AG04450 (cell line): ENCODE measurements at places on chromosomes 1 and 21.

DNA sequence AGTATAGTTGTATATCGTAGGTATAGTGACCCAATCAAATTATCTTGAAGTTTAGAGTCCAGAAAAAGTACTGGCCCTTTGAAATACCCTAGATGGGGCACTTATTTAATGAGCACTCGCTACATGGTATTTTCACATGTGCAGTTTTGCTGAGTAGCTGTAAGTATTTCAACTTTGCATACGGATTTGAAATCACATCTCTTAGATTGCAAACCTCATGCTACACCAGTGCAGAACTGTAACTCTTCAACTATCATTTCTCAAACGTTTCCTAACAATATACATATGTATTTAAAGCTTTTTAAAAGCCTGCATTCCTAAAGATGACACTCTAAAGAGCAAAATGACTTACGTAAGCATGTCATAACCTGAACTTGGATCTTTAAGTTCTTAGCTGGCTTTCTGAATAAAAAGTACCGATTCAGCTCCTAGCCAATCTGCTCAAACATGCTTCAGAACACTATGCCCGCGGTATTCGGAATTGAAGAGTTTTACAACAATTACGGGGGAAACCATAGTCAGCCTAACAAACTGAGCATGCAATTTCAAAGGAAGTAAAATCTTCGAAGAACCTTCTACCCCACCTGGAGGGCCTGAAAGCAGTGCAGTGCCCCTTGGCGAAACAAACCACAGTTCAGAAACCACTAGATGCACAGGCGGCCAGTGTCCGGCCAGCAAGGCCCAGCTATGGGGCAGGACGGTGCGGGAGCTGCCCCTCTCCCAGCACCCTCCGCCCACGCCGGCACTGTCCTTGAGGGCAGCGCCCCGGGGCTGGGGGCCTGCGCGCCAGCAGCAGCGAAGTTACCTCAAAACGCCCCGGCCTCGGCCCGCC is 863 bp downstream of the FH start:
- DNase-seq: no peak

- no peak for DNase-seq
Observed at GRCh38 chr1:178578541-178578940, 65.6 kb downstream of the TEX35 start.

DNA sequence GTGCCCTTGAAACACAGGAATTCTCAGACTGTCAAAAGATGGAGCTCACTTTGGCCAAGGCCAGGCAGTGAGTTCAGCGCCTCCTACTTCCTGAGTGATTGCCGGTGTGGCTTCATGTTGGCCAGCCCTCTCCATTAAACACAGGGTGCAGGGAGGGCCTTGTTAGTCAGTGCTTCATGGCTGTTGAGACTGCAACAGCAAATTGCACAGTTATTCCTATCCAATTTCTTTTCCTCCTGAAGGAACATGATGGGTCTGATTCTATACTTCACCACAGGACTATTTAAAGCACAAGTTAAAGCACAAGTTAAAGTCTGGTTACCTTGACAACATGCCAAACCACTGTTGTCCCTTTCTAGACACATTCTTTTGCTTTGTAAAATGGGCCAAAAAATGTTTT is 156.6 kb downstream of the SIPA1L2 start:
- no peak for DNase-seq

DNA sequence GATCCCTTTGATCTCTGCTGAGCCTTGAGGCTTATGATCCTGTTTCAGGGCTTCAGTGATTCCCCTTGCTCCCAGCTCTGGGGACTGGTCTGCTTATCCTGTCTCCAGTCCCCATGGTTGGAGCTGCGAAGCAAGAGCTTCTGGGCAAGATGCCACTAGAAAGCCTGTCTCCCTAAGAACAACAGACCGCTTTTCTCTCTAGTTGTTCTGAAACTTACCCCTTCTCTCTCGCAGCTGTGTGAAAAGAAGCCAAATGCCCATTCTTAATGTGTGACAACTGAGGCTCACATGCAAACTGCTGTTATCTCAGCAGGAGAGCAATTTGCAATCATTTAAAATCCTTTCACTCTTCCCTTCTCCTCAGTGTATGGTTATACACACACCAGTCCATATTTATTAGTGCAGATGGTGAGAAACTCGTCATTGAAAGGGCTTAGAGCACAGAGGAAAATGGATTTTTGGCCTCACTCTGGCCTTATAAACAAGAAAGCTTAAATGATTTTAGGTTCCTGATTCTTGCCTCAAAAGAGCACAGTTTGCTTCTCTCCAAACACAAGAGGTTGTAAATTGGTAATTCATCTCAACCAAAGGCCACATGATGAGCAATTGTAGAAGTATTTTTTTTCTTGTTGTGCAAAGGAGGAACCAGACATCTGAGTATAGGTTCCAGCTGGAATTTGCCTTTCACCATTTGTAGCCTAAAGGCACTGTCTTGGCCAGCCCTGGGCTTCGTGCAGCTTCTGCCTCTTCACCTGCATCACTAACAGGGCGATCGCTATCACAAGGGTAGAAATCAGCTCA is 179.2 kb upstream of the LMO4 start:
- DNase-seq: peak; percentile 38

DNA sequence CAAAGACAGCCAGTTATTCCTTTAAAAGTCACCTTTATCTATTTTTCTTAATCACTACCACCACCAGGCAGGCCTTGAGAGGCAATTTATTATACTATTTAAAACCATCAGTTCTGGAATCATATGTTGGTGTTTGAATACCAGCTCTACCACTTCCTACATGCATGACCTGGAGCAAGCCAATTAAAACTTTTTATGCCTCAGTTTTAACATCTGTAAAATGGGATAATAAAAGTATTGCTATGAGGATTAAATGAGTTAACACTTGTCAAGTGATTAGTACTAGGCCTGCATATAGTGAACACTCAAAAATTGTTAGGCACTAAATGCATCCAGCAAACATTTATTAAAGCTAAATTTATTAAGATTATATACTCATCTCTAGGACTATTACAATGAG is 49.2 kb upstream of the ADORA3 start:
- no peak for DNase-seq

GRCh38 chr1:190456129-190456528 is 21.5 kb downstream of the BRINP3 start:
- no peak for DNase-seq

DNA sequence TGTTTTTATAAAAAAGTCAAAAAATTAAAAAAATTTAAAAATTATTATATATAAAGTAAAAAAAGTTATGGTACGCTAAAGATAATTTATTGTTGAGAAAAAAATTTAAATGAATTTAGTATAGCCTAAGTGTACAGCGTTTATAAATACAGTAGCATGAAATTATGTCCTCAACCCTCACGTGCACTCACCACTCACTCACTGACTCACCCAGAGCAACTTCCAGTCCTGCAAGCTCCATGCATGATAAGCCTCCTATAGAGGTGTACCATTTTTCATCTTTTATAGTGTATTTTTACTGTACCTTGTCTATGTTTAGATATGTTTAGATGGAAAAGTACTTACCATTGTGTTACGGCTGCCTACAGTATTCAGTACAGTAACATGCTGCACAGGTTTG is 5.1 kb downstream of the DISC1 start:
- no peak for DNase-seq

DNA sequence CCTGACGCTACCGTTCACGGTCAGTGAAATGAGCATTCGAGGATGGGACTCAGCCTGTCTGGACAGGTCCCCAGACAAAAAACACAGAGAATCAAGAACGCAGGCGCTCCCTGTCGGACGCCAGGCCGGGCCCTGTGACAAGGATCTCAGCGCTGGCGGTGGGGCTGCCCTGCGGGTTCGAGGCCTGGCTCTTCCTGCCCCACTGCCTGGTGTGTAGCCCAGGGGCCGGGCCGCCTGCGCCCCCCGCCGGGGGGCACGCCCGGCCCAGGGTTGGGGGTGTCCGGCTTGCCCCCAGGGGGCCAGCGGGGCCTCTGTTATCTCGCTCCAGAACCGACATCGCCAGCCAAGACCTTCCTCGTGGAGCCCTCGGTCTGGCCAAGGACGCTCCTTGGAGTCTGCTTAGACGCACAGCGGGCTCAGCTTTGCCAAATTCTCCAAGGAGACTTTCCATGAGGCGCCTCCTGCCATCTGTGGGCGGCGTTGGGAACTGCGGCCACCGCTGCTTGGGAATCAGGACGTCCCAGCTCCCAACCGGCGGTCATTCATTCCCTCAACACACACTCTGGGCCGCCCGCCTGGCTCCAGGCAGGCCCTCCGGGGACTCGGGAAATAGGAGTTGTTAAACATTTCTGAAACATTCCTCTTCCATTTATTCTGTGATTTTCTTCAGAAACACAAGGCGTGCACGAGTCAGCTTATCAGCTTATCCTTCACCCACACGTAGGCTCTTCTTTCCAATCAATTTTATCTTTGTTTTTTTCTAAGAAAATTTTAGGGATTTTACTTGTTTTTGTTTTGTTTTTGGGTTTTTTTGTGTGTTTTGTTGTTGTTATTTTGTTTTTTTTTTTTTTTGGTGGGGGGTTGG is 11.3 kb upstream of the RIPK4 start:
- DNase-seq: peak; percentile 30

DNA sequence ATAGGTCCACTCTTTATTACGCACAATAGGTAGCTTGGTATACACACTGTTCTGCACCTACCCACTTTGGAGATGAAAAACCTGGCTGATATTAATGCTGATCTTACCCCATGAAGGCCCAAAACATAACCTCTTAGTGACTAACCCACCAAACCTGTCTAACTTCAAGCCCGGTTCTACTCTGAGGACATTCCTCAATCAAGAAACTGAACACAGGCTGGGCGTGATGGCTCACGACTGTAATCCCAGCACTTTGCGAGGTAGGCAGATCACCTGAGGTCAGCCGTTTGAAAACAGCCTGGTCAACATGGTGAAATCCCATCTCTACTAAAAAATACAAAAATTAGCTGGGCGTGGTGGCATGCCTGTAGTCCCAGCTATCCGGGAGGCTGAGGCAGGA is 50.5 kb downstream of the EYA3 start:
- DNase-seq: no peak

DNA sequence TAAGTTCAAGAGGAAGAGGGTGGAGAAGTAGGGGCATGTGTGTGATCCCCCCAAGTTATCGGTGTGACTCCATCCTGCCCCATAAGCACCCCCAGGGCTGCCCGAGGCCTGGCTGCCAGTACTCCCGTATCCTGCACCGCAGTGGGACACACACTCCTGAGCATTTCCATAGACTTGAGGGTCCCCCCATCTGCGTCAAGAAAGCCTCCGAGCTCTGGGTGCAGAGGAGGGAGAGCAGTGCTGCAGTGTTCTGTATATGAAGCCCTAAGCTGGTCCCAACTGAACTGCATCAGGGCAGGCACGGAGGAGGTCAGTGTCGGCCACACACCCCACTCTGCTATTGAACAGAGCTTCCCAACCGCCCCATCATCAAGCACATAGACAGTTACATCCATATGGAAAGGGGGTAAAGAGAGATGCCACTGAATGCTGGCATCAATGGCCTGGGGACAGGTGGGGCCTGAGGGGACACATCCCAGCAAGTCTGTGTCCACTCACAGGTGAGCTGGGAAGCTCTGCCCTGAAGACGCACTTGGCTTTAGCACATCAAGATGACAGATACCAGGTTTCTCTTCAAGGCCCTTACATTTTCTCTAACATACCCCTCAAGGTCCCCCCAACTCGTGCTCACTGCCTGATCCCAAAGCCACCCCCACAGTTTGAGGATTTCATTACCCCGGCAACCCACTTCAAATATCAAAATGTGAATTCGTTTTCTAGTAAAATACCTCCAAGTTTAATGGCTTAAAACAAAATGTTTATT is 64.3 kb downstream of the EVA1C start:
- no peak for DNase-seq

- DNase-seq: peak; percentile 30
Observed at GRCh38 chr1:221801773-221802516, 60.1 kb upstream of the DUSP10 start.

- DNase-seq: no peak
Observed at GRCh38 chr1:110872745-110873720, at the start of gene CD53. CD53 (plus strand) TSS chr1:110873148; CDS start chr1:110891409, 18,261 bp downstream.

DNA sequence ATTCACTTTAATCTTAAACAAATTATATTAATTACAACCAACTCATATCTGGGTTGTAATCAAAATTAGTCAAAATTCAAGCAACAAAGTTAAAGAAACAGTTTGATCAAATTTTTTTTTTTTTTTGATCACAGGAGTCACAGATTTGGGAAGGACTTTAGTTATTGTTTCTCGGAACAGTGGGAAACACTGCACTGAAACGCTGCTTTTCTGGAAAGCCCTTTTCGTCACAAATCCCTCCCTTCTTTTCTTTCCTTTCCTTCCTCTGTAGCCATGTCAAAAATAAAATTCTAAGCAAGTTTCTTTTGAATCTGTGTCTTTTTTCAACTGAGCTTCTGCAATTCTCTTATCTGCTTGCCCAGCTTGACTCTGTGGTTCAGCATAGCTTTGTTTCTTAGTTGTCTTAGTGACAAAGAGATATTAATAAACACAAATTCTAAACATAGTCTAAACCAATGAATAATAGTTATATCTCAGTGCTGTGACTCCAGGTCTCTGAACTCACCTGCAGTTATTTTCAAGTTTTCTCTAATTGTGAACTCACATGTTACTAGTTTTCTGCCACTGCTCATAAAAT is 53.8 kb downstream of the PTGS2 start:
- no peak for DNase-seq

DNA sequence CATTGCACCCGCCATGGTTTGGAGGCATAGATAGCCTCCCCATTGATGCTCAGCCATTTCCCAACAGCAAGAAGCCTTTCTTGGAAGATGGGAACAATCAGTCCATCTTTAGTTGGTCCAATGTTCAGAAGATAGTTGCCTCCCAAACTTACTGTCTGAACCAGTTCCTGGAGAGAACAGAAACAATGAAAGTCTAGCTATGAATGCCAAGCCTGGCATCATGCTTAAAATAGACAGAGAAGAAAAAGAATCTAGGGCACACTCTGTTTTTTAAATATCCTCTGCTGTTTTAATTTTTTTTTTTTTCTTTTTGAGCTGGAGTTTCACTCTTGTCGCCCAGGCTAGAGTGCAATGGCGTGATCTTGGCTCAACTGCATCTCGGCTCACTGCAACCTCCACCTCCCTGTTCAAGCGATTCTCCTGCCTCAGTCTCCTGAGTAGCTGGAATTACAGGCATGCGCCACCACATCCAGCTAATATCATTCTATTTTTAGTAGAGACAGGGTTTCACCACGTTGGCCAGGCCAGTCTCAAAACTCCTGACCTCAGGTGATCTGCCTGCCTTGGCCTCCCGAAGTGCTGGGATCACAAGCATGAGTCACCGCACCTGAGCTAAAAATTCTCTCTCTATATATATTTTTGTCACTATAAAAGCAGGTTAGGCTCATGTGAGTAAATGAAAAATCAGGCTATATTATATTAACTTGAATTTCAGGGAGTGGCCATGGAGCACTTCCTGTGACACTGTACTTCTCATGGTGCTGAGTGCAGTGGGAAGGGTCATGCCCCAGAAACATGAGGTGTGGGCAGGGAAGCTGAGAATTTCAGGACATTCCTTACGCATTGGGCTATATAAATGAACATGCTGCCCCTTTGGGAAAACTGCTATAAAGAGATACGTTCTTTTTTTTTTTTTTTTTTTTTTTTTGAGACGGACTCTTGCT is 19.1 kb downstream of the FUCA1 start:
- DNase-seq: no peak

GRCh38 chr1:237834461-237834860 is 56.3 kb downstream of the ZP4 start:
- DNase-seq: no peak

- no peak for DNase-seq
Observed at GRCh38 chr1:76867342-76868130, at the start of gene ST6GALNAC5. ST6GALNAC5 (plus strand) TSS chr1:76867480.
